ENCODE measurements at places on chromosomes 13 and 19. TPM values are rescaled to one million over a fixed set of nuclear protein-coding genes. Genes with fewer than 3 reads are reported as not detected.

The ZNF573 gene
- 27.3 TPM for total RNA-seq

The CCNE1 gene
- total RNA-seq: 7.3 TPM

The GNG7 gene
- total RNA-seq: 6.2 TPM

The XPO4 gene
- total RNA-seq: 21.7 TPM

The PEG3 gene
- 444 TPM for total RNA-seq

The ZNF841 gene
- 33.0 TPM for total RNA-seq

The CDC16 gene
- total RNA-seq: 78.3 TPM

The PRR12 gene
- total RNA-seq: 8.2 TPM

The BCL3 gene
- 1.6 TPM for total RNA-seq

The FCAR gene
- total RNA-seq: not detected

The ZNF653 gene
- 5.8 TPM for total RNA-seq

The IL4I1 gene
- 0.30 TPM for total RNA-seq

The TNFSF9 gene
- 1.5 TPM for total RNA-seq

The CRX gene
- 0.17 TPM for total RNA-seq

The DAND5 gene
- 0.28 TPM for total RNA-seq

The ZNF844 gene
- total RNA-seq: 23.1 TPM

The NOTCH3 gene
- total RNA-seq: 34.9 TPM

The ANGPTL4 gene
- 3.6 TPM for total RNA-seq

The ZNF880 gene
- total RNA-seq: 41.5 TPM

The CD22 gene
- total RNA-seq: 13.5 TPM

The ZNF296 gene
- total RNA-seq: 0.22 TPM

The IGFL1 gene
- not detected for total RNA-seq

The KIR2DL3 gene
- not detected for total RNA-seq

Measured in spinal cord (tissue), 10 donors.